Endothelial cell of umbilical vein (primary cell): ENCODE measurements at places on chromosomes 3 and 15. TPM values are rescaled to one million over a fixed set of nuclear protein-coding genes. Genes with fewer than 3 reads are reported as not detected.

The CCR8 gene
- total RNA-seq, result not detected in 2 replicates

DNA sequence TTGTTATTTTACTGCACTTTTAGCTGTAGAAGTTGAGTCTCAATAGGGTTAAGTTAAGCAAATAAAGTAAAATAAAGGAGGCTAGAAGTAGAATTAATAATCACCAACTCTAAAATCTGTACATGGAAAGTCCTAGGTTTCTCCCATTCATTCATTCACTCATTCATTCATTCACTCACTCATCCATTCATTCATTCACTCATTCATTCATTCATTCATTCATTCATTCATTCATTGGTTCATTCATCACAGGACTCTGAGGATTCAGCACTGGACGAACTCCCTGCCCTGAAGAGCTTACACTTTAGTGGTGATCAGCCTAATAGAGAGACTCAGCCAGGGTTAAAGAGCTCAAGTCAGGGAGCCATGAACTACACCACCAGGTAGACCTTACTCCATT lies 4.5 kb upstream of the LSG1 start:
- no peak for DNase-seq

- DNase-seq, result no peak
Observed at GRCh38 chr15:46110755-46111154, 475.9 kb downstream of the SQOR start.

- no peak for DNase-seq
Observed at GRCh38 chr3:12981306-12982275, 91.6 kb downstream of the IQSEC1 start.

GRCh38 chr15:89947385-89947784 lies 34.6 kb upstream of the ARPIN start:
- no peak for DNase-seq

The DPPA2 gene
- not detected in 2 replicates for total RNA-seq

GRCh38 chr3:113533534-113533892 lies 1.2 kb downstream of the SIDT1 start:
- DNase-seq, result no peak
